ENCODE measurements at places on chromosomes 12 and 14.

- no peak for DNase-seq
Measured at GRCh38 chr12:121592320-121592719, 11.5 kb upstream of the KDM2B start.

- no peak for DNase-seq
Measured at GRCh38 chr14:33254861-33255395, 316.2 kb downstream of the NPAS3 start.

- no peak for DNase-seq
Measured at GRCh38 chr12:43988838-43989560, 153.1 kb downstream of the TMEM117 start.

GRCh38 chr14:71317385-71318096, 410.3 kb downstream of the PCNX1 start:
- DNase-seq: no peak

GRCh38 chr12:54221402-54221984, 32.7 kb upstream of the SMUG1 start:
- DNase-seq: no peak

DNA sequence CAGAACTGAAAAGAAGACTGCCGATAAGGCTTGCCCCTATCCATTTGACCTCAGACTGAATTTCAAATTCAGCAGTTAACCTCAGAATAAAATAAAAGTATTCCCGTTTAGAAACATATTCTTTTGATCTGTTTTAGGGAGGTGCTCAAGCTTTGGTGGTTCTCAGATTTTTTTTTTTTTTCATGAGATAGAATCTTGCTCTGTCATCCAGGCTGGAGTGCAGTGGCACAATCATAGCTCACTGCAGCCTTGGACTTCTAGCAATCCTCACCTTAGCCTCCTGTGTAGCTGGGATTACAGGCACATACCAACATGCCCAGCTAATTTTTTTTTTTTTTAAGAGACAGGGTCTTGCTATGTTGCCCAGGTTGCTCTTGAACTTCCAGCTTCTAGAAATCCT, 15.5 kb downstream of the AEBP2 start:
- no peak for DNase-seq

GRCh38 chr14:60095781-60096450, 4.2 kb downstream of the PCNX4 start:
- no peak for DNase-seq

GRCh38 chr12:108811411-108812180, 45.8 kb downstream of the SSH1 start:
- no peak for DNase-seq

- DNase-seq: no peak
Measured at GRCh38 chr14:89845346-89845745, 109.2 kb downstream of the EFCAB11 start.

GRCh38 chr14:91152499-91152898, 38.6 kb downstream of the DGLUCY start:
- no peak for DNase-seq
